Activated T-cell treated with anti-CD3 and anti-CD28 coated beads for 24 hours (primary cell): ENCODE measurements at places on chromosomes 11 and 22.

DNA sequence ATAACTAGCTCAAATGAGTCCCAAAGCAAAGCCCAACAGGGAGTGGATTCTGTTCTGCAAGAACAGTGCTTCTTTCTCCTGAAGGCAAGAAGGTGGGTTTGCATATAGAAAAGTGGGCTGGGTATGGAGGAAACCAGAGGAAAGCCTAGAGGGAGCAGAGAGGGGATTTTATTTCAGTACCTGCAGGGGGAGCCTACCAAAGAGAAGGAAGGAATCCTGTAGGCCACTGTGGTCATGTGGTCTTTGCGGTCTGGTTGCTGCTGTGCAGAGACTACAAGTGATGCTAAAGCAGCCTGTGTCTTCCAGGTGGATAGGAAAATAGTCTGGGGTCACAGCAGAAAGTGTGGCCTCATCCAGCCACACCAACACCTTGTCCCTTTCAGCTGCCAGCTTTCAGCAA, 33.2 kb upstream of the ZBTB16 start:
- no peak for DNase-seq

DNA sequence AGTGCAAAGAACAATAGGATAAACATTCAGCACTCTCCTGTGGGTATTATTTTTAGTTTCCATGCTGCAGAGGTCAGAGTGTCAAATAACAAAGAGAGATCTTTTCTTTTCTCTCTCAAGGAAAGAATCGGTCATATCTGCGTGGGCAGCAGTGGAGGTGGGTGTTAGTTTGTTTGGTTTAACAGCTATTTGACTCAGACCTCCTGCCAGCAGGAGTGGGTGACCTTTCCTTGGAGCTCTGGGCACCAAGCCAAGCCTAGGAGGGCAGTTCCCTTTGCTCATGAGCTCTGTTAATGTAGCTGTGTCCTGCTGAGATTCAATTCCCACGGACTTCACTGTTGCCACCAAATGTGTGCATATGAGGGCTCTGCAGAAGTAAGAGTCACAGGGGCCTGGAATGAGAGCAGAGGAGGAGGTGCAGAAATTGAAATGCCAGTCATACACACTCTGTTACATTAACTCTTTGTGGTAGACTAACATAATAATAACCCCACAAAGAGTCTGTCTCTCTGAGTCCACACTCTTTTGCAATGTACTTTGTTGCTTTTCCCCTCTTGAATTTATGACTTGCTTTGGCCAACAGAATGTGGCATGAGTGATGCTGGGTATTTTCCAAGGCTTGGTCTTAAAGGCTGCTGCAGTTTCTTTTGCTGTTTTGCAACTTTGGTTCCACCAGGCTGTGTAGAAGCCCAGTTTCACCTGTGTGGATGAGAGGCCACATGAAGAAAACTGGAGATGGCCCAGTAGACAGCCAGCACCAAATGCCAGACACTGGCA, 76.0 kb upstream of the GRK3 start:
- DNase-seq = peak; percentile 19

DNA sequence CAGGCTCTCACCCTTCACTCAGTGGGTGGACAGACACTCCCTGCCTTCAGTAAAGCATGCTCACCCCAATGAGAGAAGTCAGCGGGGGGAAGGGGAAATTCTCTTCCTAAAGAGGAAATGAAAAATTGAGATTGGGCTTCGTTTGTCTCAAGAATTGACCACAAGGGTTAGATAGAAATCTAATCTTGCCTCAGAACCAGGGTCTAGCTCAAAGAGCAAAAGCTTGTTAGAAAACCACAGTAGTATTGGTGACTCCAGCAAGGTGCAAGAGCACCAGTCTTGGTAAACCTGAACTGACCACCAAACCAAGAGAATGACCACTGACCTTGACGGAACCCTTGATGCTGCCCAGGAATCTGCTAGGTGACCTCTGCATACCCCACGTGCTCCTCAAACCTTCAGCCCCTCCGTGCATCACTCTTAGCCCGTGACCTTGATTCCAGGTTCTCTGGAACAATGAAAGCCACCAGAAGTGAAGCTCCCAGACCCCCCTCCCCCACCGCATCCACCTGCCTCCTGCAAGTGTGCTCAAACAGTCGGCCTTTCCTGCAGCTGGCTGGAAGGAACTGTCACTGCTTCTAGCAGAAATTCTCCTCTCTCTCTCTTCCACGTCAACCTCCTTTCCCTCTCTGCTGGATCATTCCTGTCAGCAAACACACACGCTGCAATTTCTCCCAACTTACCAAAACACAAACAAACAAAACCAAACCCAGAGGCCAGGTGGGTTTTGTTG, 3.1 kb upstream of the TMA7B start:
- DNase-seq = no peak

GRCh38 chr11:64930340-64930739, 5.4 kb downstream of the GPHA2 start:
- DNase-seq = no peak

DNA sequence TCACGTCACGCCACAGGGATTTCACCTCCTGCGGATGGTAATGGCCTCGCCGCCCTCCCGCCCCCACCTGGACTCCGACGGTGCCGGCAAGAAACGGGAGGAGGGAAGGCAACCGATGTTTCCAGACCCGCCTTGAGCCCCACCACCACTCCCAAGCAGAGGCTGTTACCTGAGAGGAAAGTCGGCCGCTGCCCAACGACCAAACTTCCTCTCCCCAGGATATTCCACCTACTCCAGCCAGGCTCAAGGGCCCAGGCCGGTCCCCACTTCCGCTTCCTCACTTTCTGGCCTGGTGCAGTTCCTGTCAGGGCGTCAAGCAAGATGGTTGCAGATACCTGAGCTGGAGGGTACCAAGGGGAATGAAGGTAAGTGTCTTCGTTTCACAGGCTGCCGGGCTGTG, at the start of gene ENTHD1:
Gene ENTHD1, minus strand, starts transcription at position 235 of the 400 bp plus-strand sequence. CDS start 6,012 bp downstream, outside the sequence.
- DNase-seq = no peak

DNA sequence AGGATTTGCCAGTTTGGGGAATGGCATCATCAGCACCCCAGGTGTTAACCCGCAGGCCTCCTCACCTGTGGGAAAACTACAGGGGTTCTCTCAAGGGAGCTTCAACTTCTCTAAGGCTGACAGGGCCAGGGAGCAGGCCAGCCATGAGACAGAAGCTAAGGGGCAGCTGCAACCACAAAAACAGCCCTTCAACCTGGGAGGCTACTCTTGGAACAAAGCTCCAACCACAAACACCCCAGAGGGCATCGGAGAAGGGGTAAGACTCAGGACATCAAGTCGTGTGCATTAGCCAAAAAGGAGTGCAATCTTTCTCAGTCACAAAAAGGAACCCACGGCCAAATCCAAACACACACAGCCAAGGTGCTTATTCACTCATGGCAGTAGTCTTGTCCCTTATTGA, 103.0 kb downstream of the PLEKHA7 start:
- no peak for DNase-seq

- DNase-seq = no peak
These were observed 119.1 kb upstream of the MTNR1B start for GRCh38 chr11:92850296-92850826.

- DNase-seq = no peak
These were observed 209.7 kb upstream of the PLET1 start for GRCh38 chr11:112470355-112470754.

- no peak for DNase-seq
These were observed 38.2 kb downstream of the CTTN start for GRCh38 chr11:70436501-70436860.

GRCh38 chr11:30346068-30346688, 23.3 kb downstream of the ARL14EP start:
- no peak for DNase-seq

- no peak for DNase-seq
These were observed 6.8 kb upstream of the OR2AT4 start for GRCh38 chr11:75103380-75104026.
